Activated naive CD8-positive, alpha-beta T cell treated with anti-CD3 and anti-CD28 coated beads for 36 hours (primary cell): ENCODE measurements at places on chromosomes 1 and 21. TPM values are rescaled to one million over a fixed set of nuclear protein-coding genes. Genes with fewer than 3 reads are reported as not detected.

GRCh38 chr21:22342889-22343288 is 1344.7 kb downstream of the NCAM2 start:
- H3K4me1 ChIP-seq: peaks cover 3% of the 10 kb centered on the region
- no peaks in the 10 kb centered on the region for H3K36me3 ChIP-seq
- H3K27me3 ChIP-seq: no peaks in the 10 kb centered on the region

- no peak overlapping the region for H3K27ac ChIP-seq
- H3K36me3 ChIP-seq: peaks cover 5% of the 10 kb centered on the region
- DNase-seq: no peak
- H3K4me1 ChIP-seq: peaks cover 9% of the 10 kb centered on the region
- no peaks in the 10 kb centered on the region for H3K27me3 ChIP-seq
- H3K4me3 ChIP-seq: no peak overlapping the region
Measured at GRCh38 chr1:77406661-77407060, 124.8 kb downstream of the AK5 start.

GRCh38 chr1:204155881-204156280 is 4.0 kb upstream of the ETNK2 start:
- DNase-seq: no peak
- no peak overlapping the region for H3K4me3 ChIP-seq
- H3K4me1 ChIP-seq: no peaks in the 10 kb centered on the region
- H3K36me3 ChIP-seq: no peaks in the 10 kb centered on the region

DNA sequence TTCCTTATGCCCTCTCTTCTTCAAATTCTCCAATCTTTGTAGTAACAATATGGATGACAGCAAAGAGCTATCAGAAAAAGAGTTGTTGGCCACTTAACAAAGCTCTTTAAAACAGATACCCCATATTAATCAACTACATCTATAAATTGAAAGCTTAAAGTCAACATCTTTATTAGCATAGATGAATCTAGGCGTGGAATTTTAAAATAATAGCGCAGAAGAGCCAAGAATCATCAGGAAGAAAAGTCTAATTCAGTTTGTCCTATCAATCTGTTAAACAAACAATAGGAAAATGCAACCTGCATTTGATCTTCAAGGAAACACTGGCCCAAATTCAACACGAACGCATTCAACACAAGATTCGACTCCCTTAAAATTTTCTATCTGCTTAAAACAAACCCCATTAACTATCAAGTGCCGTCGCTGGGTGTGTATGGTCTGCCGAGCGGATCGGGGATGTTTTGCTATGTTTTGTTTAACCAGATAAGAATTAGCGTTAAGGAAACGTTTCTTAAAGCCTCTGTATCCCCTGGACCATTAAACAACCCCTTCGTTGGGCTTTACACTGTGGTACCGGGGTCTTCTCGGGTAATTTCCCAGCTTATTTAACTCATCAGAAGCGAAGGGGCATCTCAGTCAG is 1.0 kb downstream of the LYST start:
- H3K27me3 ChIP-seq: no peaks in the 10 kb centered on the region
- DNase-seq: no peak
- peaks cover 42% of the 10 kb centered on the region for H3K4me1 ChIP-seq

DNA sequence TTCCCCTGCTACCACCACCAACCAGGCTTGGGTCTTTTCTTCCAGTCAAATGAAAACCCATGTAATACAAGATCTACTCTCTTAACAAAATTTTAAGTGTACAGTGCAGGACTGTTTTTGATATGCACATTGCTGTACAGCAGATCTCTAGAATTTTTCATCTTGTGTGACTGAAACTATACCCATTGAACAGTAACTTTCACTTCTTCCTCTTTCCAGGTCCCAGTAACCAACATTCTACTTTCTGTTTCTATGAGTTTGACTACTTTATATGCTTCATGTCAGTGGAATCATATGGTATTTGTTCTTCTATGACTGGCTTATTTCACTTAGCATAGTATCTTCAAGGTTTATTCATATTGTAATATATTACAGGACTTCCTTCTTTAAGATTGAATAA is 45.3 kb upstream of the PLPPR4 start:
- peaks cover 2% of the 10 kb centered on the region for H3K4me1 ChIP-seq
- H3K27ac ChIP-seq: no peak overlapping the region
- no peak for DNase-seq
- H3K27me3 ChIP-seq: peaks cover 7% of the 10 kb centered on the region
- H3K4me3 ChIP-seq: no peak overlapping the region
- H3K36me3 ChIP-seq: no peaks in the 10 kb centered on the region

DNA sequence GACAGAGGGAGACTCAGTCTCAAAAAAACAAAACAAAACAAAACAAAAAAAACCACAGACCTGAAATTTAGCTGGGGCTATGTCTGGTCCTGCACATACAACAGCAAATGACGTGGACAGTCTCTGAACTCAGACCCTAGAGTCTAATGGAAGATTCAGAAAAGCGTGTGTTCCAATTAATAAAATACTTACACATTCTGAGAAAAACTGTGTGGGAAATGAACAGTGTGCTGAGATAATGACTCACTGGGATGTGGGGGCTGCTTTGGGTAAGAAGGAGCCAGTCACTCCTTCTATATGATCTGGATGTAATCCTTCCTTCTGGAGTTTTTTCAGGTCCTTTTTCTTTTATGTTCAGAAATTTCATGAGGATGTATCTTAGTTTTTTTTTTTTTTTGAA is 29.4 kb downstream of the CLDN14 start:
- no peaks in the 10 kb centered on the region for H3K36me3 ChIP-seq
- H3K27ac ChIP-seq: no peak overlapping the region
- no peaks in the 10 kb centered on the region for H3K4me1 ChIP-seq
- no peaks in the 10 kb centered on the region for H3K27me3 ChIP-seq
- H3K4me3 ChIP-seq: no peak overlapping the region

DNA sequence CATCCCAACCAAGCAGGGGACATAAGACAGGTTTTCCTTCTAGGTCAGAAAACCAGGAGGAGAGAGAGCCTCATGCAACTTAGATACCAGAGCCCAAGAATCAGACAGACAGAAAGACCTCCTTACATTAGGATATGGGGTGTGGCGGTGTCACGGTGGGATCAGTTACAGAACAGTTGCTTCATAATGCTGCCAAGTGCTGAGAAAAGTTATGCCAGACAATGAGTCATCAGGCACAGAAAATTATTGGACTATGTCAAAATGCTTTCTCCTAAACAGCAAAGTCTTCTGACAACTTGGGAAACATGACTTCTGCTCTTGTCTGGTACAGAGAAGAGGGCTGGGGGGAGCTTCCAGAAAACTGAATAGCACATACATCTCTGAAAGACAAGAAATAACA is 1120.2 kb upstream of the TMPRSS15 start:
- no peak overlapping the region for H3K4me3 ChIP-seq
- DNase-seq: no peak
- no peaks in the 10 kb centered on the region for H3K27me3 ChIP-seq
- no peak overlapping the region for H3K27ac ChIP-seq
- no peaks in the 10 kb centered on the region for H3K4me1 ChIP-seq

DNA sequence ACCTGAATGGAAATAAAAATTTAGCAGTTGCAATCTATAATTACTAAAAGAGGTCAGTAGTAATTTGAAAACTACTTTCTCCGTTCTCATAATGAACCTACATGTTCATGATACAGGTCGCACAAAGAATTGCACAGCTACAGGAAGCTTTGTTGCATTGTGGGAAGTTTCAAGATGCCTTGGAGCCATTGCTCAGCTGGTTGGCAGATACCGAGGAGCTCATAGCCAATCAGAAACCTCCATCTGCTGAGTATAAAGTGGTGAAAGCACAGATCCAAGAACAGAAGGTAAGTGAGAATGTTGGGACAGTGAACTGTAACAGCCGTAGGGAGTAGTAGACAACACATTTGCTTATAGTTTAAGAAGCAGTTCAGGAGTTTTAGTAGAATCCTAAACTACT is 68.8 kb upstream of the BMP8A start:
- no peak for DNase-seq
- H3K27me3 ChIP-seq: no peaks in the 10 kb centered on the region
- H3K36me3 ChIP-seq: peaks cover 21% of the 10 kb centered on the region
- H3K4me3 ChIP-seq: no peak overlapping the region
- H3K4me1 ChIP-seq: peaks cover 12% of the 10 kb centered on the region
- H3K27ac ChIP-seq: no peak overlapping the region

- H3K36me3 ChIP-seq: peaks cover 22% of the 10 kb centered on the region
- peak within 1 kb of the TSS; percentile 92 for H3K27ac ChIP-seq
- DNase-seq: peak; percentile 96
- no peaks in the 10 kb centered on the region for H3K27me3 ChIP-seq
Measured at GRCh38 chr1:145957443-145958319, at the start of gene LIX1L. LIX1L (minus strand) TSS chr1:145958017; CDS start chr1:145957927, 90 bp downstream.

DNA sequence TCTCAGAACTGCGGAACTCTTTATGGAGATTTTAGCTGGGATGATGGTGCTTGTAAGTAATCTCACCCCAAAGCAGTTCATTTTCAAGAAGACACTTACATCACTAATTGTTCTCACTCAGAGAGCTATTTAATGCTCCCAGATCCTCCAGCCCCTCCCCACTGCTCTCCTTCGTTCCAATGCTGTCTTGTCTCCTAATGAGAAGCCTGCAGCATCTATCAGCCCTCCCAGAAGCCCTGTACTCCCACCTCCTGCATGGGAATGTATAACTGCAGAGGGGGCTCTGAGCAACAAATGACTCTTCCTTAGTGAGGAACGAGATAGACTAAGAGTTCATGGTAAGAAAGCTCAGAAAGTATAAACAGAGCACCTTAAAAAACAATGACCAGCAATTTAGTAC is 377.4 kb upstream of the RUNX1 start:
- H3K27ac ChIP-seq: peak overlapping the region; percentile 77
- H3K4me3 ChIP-seq: no peak overlapping the region

DNA sequence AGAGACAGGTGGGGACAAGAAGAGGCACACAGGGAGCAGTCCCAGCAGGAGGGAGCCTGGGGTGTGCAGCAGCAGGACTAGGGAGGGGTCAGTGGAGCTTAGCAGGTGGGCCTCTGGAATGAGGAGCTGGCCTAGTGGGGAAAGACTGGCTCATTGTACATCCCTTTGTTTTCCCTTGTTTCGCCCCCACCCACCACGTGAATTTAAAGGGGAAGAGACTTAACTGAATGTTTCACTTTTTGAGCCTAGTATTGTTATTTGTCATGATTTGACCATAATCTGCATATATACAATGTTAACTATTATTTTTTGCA is 181.7 kb downstream of the DHRS3 start:
- H3K27ac ChIP-seq: peak overlapping the region; percentile 97
- DNase-seq: peak; percentile 31
- H3K36me3 ChIP-seq: peaks cover 71% of the 10 kb centered on the region
- no peaks in the 10 kb centered on the region for H3K27me3 ChIP-seq

DNA sequence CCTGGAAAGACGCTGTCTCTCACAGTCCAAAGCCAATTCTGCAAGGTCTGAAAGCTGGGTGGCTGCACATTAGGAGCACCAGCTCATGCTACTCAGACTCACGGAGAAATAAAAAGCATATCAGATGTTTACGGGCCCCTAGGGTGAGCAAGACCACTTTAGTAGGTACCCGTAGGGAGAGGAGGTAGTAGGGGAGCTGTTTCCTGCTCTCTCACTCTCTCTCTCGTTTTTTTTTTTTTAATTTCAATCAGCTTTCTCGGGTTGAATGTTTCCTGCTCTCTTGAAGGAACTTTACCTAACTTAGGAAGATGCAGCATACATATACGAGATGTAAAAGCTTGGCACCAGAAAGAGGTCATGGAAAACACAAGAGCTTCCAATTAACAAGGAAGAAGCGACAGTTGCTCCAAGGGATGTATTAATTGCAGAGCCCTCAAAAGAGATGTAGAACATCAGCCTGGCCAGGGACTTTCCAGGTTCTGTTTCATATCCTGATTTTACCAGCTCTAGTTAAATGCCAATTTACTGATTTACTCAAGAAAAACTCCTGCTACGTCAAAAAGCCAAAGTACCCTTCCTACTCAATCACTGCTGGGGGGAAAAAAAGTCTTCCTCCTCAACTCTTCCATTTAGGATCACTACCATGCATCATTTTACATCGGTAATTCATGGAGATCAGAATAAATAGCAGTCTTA is 3.1 kb downstream of the LORICRIN start:
- DNase-seq: no peak
- no peaks in the 10 kb centered on the region for H3K36me3 ChIP-seq
- H3K27me3 ChIP-seq: peaks cover 66% of the 10 kb centered on the region
- no peak overlapping the region for H3K27ac ChIP-seq

DNA sequence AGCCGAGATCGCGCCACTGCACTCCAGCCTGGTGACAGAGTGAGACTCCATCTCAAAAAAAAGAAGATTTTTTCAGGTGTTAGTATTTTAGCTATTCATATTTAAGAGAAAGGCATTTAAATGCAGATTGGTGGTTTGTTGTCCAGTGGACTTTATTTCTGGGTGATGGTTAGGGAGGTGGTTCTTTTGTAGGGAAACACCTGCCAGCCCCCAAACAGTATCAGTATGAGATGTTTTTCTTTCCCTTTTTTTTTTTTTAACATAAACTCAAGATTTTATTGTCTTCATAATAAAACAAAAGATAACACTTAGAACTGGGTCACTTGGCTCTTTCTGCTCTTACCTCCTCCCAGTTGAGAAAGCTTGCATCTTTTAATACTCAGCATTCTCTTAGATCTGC is 9.9 kb downstream of the CCDC18 start:
- no peak overlapping the region for H3K27ac ChIP-seq
- no peak for DNase-seq
- H3K36me3 ChIP-seq: peaks cover 35% of the 10 kb centered on the region
- H3K4me3 ChIP-seq: no peak overlapping the region
- H3K27me3 ChIP-seq: no peaks in the 10 kb centered on the region

The ICOSLG gene
- 1.2 TPM for total RNA-seq

The FOXD3 gene
- not detected for total RNA-seq

The CELA2B gene
- total RNA-seq: not detected

The PTPRF gene
- 3.1 TPM for total RNA-seq
